Stimulated activated CD8-positive, alpha-beta memory T cell treated with anti-CD3 and anti-CD28 coated beads, Interleukin-4, amount 100 ng/mL, for 1 hour (primary cell): ENCODE measurements at places on chromosomes 16 and 17.

- no peak for DNase-seq
These were observed 26.2 kb upstream of the NAGLU start for GRCh38 chr17:42509841-42510240.

DNA sequence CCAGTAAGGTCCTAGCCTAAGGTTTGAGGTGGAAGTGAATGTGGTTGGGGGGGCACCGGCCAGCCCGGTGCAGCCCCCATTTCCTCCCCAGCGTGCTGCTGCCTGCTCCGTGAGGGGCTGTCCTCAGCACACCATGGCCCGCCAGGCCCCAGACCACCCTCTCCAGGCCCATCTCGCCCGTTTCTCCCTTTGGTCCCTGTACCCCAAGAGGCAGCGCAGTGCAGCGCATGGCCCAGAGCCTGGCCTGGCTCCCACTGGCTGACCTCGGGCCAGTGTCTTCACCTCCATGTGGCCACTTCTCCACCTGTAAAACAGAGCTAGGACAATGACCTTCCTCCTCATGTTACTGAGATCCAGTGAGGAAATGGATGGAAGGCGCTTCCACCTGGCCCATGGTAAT, 170.0 kb upstream of the GSE1 start:
- no peak for DNase-seq

- no peak for DNase-seq
These were observed 22.1 kb downstream of the TMEM114 start for GRCh38 chr16:8568231-8568617.

- no peak for DNase-seq
These were observed 4.0 kb downstream of the VAT1 start for GRCh38 chr17:43018008-43018853.

GRCh38 chr17:12592941-12593340, 72.7 kb upstream of the MYOCD start:
- no peak for DNase-seq

GRCh38 chr17:74374858-74375257, 7.6 kb downstream of the GPR142 start:
- DNase-seq: no peak

DNA sequence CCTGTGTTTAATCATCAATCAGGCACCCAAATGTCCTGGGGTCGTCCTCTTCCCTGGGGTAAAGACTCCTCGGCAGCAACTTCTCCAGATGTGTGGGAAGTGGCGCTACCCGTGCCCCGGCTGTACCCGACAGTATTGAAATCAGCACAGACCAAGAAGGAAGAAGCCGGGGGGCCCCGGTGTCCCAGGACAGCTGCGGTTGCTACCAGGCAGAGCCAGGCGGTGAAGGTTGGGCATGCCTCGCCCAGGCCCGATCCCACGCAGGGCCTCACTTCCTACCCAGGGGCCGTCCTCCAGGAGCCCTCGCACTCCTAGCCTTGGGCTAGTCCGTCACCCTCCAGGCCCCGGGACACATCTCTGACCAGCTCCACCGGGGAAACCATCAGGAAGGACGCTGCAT, 9.0 kb upstream of the CCDC154 start:
- DNase-seq: no peak

DNA sequence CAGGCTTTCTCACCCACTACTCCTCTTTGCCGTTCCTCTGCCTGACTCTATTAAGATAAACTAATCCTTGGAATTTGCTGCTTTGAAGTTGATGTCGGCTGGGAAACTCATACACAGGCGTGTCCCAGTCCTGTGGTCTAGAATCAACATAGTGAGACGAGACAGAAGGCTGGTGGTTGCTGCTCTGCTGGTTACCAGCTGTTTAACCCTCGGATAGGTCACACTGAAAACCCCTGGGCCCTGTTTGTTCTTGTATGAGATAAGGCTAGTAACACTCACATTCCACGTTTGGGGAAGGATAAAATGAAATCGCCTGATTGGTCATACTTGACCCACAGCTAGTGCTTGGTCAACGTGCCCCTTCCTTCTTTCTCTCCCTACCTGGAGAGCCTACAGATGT, 517.0 kb downstream of the CDH13 start:
- DNase-seq: no peak

GRCh38 chr17:80274331-80274730, 13.7 kb downstream of the RNF213 start:
- DNase-seq: no peak

DNA sequence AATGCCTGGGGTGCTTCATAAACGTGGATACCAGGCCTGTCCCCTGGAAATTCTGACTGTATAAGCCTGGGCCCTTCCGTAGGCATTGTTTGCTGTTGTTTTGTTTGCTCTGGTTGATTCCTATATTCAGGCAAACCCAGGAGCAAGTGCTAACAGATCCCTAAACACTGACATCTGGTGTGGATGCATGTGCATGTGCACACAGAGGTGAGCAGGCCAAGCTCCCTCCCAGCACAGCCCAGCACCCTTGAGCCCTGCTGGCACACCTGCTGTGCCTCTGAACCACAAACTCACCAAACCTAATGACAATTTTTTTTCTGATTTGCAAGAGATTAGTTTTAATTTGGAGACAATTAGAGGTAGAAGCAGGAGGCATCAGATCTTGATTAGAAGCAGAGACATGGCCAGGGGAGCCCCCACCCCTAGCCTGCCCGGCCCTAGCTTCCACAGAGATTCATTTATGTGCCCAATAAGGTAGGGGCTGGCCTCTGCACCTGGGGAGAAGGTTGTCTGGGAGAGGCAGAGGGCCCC, 40.4 kb downstream of the TMEM132E start:
- DNase-seq: no peak

DNA sequence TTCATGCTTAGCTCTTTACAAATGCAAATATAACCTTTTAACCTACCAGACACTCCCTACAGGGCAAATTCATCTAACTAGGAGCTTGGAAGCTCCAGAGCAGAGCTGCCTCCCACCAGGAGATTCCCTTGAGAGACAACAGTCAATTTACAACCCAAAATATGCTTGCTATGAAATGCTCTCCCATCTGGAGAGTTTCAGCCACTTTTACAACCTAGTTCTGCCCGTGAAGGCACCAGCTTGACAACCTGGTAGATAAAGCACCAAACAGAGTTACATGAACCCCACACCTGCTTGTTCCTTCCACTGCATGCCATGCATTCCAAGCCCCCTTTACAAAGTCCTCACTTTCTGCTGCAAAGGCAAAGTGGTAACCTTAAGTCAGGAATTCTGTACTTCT, 215.3 kb upstream of the KIF2B start:
- DNase-seq: no peak

DNA sequence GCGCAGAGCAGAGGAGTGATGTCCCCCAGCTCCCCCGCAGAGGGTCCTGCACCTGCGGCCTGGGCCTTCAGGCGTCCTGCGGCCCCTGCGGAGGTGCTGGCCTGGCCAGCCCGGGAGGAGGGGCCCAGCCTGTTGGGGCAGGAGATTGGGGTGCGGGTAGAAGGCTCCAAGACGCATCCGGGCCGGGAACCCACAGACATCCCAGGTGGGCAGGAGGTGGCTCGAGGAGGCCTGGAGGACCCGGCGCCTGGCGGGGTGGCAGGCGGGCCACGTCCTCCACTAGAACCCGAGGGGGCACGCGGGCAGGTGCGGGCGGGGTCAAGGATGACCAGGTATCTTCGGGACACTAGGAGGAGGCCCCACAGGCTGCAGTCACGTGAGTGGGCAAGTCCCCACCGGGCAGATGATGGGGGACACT, 647 bp upstream of the SECTM1 start:
- DNase-seq: no peak

- no peak for DNase-seq
These were observed 5.2 kb downstream of the CCDC154 start for GRCh38 chr16:1439058-1439698.

DNA sequence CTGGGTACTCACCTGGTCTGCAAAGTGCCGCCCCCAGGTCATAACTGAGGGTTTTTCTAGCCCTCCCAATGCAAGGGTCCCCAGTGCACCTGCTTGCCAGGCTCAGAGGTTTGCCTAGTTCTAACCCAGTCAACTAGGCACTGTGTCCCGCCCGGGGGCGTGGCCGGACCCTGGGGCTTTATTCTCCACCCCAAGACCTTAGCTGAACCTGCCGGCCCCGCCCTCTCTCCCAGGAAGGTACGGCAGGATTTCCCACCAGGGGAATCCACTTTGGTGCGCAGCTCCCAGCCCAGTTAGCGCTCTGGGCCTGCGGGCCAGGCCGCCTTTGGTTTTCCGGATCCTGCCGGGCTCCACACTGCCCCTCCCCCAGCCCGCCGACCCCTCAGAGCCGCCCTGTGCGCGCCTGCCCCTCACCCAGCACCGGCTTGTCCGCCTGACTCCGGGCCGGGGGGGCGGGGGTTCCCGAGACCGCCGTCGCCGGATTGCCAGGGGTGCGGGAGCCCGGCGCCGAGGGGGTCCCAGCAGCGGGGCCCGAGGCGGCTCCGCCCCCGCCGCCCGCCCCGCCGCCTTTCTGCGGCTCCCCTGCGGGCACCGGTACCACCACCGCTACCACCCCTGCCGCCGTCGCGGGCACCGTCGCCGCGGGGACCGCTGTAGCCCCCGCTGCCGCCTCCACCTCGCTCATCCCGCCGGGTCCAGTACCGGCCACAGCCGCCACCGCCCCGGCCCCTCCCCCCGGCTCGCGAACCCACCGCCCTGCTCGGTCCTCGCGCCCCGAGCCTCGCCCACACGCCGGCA, 424 bp downstream of the YBX2 start:
- no peak for DNase-seq

DNA sequence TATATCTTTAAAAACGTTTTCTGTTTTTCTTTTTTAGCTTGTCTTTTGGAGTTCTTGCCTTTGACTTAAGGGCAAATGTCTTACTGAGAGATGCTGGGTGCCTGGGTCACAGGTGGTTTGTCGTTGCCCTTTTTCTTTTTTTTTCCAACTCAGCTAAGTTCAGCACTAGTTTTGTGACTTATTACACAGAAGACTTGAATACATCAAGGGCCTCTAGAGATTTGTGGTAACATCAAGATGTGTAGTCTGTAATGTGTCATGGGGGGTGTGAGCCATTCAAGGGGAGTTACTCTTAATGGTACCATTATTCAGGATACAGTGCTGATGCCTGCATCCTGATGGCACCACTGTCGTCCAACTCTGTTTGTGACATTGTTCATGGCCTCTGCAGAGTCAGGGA, 95.1 kb downstream of the PRKCA start:
- no peak for DNase-seq

- no peak for DNase-seq
These were observed 117.8 kb downstream of the SLC39A11 start for GRCh38 chr17:72974605-72975232.

DNA sequence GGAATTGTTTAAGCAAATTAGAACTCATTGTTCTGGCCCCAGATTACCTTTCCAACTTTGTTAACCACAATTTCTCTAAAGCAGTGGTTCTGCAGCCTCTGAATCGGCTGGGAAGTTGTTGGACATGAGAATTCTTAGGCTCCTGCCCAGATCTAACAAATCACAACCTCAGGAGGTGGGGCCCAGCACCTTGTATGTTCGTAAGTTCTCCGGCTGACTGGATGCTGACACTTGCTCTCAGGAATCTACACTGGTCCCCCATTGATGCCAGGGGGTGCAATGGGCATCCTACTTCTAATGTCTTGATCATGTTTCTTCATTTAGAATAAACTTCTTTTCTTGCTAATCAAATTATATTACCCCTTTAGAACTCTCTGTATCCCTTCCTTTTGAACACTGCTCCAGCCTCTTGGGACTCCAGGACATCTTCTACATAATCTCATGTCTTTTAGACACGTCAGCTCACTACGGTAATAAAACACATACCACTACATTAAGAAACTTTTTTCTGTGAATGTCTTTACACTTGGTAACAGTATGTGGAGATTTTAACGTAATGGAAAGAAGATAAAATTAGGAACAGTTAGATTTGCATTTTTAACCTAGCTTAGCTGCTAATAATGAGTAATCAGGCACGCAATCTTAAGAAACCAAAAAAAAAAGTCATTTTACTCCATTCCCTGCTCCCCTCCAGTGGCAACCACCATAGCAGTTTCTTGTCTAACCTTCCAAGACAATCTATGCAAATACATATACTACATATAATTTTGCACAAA, 143.2 kb downstream of the ITFG1 start:
- DNase-seq: no peak

DNA sequence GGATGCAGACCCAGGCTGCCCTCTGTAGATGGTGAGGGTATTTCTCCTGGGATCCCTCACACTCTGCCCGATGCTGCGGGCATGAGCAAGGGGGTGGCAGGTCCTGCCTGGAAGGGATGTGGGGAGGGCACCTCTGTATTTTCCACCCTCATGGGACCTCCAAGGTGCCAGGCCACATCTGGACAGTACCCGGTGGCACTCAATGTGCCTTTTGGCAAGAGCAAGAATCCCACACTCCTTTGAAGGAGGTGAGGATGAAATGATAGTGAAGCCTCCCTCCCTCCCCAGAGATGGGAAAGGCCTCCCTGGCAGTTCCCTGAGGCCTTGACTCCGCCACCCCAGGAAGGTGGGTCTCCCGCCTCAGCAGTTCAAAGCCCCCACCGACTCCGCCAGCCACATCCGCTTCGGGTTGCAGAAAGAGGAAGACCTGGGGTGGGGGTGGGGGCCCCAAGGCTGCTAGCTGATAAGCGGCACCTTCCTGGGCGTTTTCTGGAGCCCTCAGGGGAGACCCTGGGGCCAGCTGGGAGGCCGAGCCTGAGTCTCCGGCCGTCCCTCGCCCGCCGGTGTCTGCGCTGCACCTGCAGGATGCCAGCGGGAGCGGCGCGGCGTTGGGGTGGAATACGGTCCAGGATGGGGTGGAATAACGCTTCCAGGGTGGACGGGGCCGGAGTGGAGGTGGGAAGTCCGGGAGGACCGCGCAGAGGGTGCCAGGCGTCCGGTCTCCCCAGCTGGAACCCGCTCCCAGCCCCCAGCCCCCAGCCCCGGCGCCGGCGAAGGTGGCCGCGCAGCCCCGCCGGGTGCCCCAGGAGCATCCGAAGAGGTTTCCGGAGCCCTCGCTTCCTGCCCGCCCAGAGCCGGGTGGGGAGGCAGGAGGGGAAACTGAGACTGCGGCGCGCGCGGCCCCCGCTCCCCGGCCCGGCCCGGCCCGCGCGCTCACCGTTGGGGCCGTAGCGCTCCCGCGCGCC, 718 bp downstream of the ATP2A3 start:
- no peak for DNase-seq

- DNase-seq: peak; percentile 54
These were observed 723 bp downstream of the TRIM37 start for GRCh38 chr17:59105852-59106462.

- DNase-seq: no peak
These were observed 71.6 kb downstream of the ABCC1 start for GRCh38 chr16:16021020-16021419.

GRCh38 chr16:55465077-55465896, 13.7 kb upstream of the MMP2 start:
- DNase-seq: peak; percentile 70

- no peak for DNase-seq
These were observed 221.5 kb upstream of the SOX9 start for GRCh38 chr17:71899317-71899716.

- no peak for DNase-seq
These were observed 22.3 kb upstream of the BRD7 start for GRCh38 chr16:50390914-50391716.
